ENCODE measurements at places on chromosomes 11 and 22.

DNA sequence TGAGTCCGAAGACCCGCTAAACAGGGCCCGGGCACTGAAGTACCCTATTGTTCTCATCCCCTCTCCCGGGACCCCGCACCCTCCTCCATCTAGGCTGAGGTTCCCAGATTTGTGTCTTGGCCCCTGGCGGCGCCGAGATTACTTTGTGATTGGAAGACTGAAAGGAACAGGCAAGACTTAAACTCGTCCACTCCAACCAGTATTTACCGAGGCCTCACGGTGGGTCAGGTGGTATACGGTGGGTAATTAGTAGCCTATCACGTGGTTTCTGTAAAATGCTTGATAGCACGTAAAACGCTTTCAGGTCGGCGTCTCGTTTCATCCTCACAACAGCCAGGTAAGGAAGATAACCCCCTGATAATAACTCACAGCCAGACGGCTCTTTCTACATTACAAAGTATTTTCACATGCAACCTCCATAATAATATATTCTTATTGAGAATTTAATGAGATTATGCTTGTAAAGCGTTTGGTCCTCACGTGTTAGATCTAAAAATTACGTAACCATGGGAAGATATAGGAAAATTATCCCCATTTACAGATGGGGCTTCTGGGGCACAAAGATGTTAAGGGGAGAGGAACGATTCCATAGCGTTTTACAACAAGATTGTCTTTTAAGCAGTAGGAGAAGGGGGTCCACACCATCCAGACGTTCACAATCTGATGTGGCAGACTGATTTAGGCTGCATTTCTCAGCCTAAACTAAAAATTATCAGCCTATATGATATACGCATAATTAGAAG lies 642 bp upstream of the PIK3C2A start:
- DNase-seq: peak; percentile 79

DNA sequence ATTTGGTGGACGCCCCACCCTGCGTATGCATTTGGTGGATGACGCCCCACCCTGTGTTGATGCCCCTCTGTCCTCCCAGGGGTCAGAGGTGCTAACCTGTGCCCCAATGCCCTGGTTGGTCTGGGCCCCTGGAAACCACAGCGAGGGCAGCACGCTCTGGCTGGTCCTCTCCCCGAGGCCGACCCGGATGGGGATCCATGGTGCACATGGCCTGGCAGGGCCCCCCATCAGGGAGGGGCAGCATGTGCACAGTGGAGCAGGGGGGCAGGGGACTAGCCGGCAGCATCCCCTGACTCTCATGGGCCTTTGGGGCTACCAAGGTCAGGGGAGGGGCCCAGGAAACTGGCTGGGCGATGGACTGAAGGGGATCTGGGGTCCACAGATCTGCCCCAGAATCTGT lies 7.6 kb upstream of the MUC5AC start:
- no peak for DNase-seq

GRCh38 chr11:88308576-88308975 lies 29.0 kb downstream of the CTSC start:
- DNase-seq: no peak

- no peak for DNase-seq
These were observed 431.3 kb downstream of the TBC1D22A start for GRCh38 chr22:47193606-47194329.

- no peak for DNase-seq
These were observed 46.4 kb upstream of the ARHGAP42 start for GRCh38 chr11:100640646-100641045.

DNA sequence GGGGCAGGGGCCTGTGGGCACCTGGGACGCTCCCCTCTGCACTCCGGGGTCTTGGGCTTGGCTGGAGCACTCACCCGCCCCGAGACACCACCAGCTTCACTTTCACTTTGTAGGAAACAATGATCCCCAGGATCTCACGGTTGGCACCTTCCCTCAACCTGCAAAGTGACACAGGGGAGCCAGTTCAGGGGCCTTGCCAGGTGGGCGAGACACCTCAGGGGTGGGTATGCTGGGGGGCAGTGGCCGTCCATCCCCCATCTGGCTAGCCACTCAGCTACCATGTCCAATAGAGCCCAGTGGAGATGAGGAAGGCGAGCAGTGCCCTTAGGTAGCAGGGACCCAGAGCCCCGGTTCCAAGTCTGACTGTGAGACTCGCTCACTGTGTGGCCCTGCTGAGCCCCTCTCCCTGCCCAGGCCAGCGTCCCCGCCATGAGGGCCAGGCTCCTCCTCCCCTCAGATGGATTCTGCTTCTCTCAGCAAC lies 32.3 kb downstream of the TPBGL start:
- DNase-seq: no peak

GRCh38 chr11:10600570-10601248 lies 32.2 kb upstream of the LYVE1 start:
- no peak for DNase-seq

DNA sequence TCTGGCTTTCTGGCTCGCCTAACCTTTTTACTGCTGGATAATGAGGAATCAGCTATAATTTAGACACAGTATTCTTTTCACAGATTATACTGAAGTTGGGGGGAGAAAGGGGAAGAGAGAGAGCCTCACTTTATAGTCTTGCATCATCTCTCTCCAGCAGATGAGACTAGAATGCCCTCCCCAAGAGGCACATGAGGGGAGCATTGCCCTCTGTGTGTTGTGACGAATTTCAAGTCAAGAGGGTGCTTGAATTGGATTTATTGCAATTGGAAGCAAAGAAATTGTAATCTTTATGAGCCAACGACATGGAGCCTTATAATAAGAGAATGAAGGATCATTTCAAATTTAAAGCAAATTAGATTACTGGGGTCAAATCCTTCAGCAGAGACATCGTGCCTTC lies 17.6 kb upstream of the CADM1 start:
- DNase-seq: no peak
